Caudate nucleus (tissue), 63 donors: ENCODE measurements at places on chromosomes 3 and 15.

DNA sequence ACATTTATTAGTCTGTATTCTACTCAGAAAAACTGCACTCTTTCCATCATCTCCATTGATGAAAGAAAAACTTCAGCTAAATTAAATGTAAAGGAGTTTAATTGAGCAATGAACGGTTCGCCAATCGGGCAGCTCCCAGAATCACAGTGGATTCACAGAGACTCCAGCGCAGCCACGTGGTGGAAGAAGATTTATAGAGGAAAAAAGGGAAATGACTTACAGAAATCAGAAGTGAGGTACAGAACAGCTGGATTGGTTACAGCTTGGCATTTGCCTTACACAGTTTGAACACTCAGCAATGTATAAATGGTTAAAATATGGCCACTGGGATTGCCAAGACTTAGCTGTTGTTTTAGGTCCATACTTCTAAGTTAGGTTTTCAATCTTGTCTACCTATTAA, 2.8 kb upstream of the SUCLG2 start:
- DNase-seq, result no peak

- DNase-seq, result no peak
These were observed 1047.3 kb downstream of the MCTP2 start for GRCh38 chr15:95278532-95279245.

GRCh38 chr3:161781381-161781780, 284.8 kb downstream of the OTOL1 start:
- DNase-seq, result no peak

DNA sequence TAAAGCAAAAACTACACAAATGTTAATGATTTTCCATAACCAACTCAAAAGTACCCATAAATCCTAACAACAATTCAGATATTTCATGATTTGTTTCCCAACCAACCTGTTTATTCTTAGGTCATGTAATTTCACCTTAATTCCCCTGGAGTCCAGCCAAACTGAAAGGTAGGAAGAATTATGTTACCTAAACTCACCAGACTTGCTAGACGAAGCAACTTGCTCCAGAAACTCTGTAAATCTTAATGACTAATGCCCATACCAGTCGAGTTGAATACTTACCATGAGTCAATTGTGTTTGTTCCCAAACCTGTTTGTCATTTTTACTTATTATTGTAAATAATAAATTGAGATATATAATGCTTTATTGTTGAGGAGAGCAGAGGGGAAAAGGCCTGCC, 1030.0 kb downstream of the TBL1XR1 start:
- no peak for DNase-seq

DNA sequence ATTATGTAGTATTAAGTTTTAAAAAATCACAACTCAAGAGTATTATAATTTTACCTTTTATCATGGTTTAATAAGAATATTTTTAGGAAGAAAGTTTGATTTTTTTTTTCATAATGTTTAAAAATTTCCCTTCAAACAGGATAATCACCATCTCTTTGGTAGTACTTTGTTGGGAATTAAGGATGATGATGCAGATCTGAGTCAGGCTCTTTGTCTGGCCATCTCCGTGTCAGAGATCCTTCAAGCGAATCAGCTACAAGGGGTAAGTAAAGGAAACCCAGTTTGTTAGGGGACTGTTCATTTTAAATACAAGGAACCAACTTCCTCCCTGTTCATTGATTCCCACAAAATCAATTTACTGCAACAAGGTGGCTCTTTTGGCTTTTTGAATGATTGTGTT, 36.8 kb upstream of the NIT2 start:
- DNase-seq, result no peak

GRCh38 chr15:45027220-45027619, 4.2 kb downstream of the SORD start:
- DNase-seq, result no peak

GRCh38 chr3:187051066-187051465, 88.2 kb downstream of the RPL39L start:
- DNase-seq, result no peak

DNA sequence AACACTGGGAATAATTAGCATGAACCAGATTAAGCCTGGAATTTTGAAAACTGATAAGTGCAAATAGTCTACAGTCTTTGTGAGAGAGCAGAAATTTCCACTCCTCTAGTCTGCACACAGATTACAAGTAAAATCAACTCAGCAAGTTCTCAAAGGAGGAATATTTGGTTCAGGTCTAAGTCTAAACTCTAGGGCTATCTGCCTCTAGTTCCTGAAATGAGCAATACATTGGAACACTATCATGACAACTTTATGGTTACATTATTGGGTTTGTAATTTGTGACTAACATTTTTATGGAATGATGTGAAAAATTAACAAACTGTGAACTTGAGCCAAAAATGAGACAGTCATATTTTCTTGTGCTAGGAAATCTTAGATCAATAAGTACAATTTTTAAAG, 30.8 kb upstream of the ADGRG7 start:
- no peak for DNase-seq

DNA sequence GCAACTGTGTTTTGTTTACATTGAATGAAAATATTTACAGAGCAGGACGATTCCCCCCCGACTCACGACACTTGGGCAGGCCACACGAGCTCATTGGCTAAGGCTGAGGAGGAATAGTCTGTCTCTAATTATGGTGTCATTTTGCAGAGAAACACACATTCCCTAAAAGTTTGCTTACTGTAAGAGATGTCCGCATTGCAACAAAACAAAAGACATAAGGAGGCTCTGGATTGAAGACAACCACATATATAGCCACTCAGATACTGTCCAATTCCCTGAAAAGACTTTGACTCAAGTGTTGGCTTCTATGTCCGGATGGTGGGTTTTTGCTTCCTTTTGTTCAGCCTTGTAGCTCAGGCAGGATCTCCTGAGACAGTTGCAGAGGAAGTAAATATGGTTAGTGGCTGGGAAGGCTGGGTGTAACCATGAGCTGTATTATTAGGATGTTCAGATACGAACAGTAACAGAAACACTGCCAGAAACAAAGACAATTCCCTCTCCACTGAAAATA, 170.4 kb downstream of the KLHL25 start:
- no peak for DNase-seq

GRCh38 chr15:36951731-36952247, 148.6 kb downstream of the MEIS2 start:
- DNase-seq, result no peak

DNA sequence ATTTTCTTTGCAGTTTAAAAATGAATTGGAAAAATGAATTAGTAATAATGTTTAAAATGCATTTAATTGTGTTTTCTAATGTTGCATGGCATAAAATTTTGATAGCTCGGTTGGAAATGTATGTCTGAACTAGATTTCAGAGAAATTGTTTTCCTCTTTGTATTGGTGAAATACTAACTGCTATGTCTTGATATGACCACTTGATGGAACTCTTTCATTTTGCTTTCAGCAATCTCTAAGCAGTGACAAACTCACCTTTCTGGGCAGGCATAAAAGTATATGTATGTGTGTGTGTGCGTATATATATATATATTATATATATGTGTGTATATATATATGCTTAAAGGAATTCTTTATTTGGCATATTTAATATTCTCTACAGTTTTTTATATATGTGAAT, 239.3 kb upstream of the ZNF717 start:
- DNase-seq, result no peak

GRCh38 chr3:58746758-58747157, 80.2 kb upstream of the FAM3D start:
- no peak for DNase-seq

- no peak for DNase-seq
These were observed 63.8 kb downstream of the GMPS start for GRCh38 chr3:155934230-155934629.

DNA sequence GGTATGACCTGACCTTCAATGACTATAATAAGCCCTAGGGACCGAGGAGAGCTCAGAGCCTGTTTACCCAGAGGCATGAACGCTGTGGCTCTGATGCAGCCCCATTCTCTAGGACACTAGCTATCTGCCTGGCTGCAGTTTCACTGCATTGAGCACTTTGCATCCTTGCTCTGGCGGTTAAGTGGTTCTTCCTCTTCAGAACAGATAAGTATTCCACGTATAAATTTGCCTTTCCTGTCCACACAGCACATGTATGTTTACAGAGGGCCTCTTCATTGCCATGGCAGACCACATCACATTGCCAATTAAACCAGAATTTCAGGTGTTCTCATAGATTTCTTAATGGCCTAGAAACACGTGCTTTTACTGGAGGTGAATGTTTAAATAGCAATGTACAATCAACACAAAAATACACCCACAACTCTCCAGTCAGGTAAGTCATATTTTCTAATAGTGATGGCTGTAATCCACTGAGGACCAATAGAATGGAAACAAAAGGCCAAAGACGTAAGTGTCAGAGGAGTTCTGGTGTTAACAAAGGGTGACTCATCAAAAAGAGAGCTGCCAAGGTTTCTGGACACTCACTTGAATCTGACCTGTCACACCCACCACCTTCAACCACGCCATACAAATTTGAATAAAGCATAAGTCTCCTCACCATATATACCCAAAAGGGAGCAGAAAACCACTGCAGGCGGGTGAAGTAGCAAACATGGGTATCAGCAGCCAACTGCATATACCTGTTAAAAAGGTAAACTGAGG, 553.4 kb downstream of the OCA2 start:
- no peak for DNase-seq

DNA sequence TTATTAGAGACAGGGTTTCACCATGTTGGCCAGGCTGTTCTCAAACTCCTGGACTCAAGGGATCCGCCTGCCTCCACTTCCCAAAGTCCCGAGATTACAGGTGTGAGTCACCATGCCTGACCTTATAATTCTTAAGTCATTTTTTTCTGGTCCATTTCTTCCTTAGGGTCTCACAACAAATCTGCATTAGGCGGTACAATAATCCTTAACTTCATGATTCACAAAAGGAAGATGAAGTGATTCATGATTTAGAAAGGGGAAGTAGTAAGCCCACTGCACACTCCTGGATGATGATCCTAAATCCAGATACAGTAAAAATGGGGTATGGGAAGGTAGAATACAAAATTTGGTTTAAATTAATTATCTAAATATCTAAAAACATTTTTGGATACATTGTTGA, 45.0 kb upstream of the TKT start:
- no peak for DNase-seq

DNA sequence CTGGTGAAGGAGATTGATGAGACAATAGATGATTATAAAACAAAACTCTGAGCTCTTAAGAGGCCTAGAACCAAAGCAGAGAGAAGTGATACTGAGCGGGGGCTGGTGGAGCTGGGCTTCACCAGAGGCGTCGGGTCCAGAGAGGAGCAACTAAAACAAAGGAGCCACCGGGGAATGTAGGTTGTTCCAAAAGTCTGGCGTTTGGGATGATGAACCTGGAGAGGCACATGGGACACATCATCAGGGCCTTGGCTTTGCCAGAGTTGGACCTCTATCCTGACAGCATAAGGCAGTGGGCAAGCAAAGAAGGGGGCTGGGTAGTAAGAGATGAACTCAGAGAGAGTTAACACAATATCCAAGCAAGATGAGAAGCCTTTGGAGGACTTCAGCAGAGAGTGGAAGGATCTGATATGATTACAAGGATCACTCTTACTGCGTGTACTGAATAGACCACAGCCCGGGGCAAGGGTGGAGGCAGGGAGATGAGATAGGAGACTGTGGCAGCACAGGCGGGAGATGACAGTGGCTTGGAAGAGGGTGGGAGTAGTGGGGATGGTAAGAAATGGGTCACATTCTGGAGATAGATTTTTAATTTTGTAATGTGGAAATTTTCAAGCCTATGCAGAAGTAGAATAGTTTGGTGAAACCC, 36.0 kb upstream of the RASA2 start:
- DNase-seq, result no peak

DNA sequence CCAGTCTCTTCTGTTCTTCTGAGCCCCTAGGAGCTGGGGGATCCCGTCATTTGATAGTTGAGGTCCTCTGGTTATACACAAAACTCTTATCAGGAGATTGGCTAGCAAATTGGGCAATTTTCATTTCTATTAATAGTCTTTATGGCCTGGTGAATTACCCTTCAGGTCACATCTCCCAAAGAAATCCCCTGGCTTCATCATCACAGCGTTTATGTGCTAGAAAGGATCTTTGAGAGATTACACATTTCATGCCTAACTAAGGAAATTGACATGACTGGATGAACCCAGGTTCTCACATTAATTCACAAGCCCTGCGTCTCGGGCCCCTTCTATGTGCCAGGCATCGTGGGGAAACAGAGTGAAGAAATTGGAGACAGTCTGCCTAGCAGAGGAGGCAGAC, 227.4 kb upstream of the PROK2 start:
- no peak for DNase-seq

GRCh38 chr3:4845882-4846281, 133.4 kb upstream of the BHLHE40 start:
- DNase-seq, result no peak

DNA sequence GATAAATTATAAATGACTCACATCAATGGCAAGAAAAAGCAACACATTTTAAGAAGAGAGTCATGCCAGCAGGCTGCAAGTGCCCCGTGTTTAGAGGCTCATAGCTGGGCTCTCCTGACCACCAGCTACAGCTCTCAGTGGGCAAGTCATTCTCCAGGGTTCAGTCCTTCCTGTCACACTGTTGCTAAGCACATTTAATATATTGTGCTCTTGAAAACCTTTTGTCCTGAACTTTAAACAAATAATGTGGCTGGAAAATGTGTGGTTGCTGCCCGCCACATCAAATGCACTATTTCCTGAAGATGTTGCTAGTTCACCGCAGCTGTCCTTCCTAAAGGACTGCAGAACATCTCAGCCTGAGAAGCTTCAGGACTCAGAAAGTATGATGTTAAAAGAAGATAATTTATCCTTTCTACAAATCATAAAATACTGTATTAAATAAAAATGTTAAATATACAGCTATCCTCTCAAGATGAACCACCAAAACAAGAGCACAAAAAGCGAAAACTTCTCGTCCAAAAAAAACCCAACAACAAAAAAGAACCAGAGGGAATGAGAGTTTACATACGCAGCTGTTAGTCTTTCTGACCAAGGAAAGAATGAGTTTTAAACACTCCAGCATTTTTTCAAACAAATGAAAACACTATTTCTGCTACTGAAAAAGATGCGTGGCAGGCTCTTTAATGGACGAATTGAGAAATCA, 951 bp downstream of the TARS3 start:
- no peak for DNase-seq

DNA sequence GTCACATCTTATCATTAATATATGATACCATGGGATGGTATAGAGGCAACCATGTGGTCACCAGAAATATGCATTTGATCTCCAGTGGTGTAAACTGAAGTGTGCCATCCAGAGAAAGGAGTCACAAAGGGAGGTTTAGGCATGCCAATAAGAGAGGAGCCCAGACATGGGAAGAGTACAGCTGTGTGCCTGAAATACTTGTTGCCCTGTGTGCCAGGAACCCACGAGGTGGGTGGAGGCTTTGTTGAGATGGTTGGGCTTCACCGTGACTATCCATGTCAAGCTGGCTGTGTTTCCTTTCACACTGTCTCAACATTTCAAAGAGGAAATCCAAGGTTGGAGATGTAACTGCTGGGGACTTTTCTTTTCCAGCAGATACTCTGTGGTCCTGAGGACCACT, 43.5 kb downstream of the CACNA2D3 start:
- no peak for DNase-seq
